ENCODE measurements at places on chromosomes 7 and 10.
A peak's percentile ranks its signal among the peaks of the same experiment; 100 is the strongest.

- DNase-seq: peak; percentile 46
Observed at GRCh38 chr7:25381818-25382589, 153.7 kb upstream of the NPVF start.

GRCh38 chr7:43104874-43105520 is 7.5 kb upstream of the HECW1 start:
- DNase-seq: no peak

GRCh38 chr7:29596593-29597178 is 33.1 kb downstream of the PRR15 start:
- DNase-seq: no peak

DNA sequence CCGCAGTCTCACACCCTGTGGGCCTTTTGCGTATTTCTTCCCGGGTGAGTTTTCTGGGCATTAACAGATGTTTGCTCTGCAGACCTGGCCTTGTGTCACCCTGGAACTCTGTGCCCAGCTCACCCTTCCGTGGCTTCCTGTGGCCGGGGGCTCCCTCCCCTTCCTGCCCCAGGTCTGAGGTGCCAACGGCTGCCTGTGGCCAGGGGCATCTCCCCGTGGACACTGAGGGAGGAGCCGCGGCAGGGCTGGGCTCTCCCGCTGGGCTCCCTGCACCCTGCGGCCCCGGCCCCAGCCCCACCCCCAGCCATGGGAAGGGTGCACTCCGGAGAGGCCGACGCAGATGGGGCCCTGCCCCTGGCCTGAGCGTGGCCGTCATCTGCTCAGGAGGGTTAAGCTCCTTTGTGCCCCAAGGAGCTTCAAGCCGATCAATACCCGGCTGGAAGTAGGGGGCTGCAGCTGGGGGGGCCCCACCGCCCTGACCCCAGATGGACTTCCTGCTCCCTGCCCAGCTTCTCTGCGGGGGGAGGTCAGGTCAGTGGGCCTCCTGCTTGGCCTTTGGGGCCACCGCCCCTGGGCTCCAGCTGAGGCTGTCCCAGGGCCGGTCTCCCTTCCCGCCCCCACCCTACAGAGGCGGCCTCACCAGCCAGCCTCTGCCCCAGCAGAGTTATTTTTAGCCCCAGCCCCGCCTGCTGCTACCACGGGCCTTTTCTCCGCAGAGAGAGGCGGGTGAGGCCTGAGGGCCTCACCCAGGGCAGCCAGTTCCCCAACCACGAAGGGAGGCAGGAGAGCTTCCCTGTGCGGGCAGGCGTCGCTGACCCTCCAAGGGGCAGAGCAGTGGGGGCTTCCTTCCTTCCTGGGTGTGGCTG is 24.2 kb downstream of the PWWP2B start:
- peak; percentile 75 for DNase-seq

DNA sequence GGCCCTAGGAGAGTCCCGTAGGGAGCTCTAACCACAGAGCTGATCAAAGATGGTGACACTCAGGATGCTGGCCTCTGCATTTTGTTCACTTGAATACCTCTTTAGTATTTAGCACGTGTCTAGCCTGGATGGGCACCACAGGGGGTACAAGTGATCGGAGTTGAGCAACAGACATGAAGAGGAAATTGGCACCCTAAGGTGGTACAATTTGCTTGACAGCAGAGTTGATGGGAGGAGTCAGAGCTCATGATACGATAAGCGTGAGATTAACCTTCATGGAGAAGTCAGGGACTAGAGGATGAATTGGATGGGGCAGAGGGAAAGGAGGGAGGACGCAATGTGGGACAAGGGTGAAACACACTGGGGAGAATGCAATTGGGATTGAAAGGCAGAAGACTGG is 9.9 kb upstream of the ZNF212 start:
- DNase-seq: peak; percentile 17

DNA sequence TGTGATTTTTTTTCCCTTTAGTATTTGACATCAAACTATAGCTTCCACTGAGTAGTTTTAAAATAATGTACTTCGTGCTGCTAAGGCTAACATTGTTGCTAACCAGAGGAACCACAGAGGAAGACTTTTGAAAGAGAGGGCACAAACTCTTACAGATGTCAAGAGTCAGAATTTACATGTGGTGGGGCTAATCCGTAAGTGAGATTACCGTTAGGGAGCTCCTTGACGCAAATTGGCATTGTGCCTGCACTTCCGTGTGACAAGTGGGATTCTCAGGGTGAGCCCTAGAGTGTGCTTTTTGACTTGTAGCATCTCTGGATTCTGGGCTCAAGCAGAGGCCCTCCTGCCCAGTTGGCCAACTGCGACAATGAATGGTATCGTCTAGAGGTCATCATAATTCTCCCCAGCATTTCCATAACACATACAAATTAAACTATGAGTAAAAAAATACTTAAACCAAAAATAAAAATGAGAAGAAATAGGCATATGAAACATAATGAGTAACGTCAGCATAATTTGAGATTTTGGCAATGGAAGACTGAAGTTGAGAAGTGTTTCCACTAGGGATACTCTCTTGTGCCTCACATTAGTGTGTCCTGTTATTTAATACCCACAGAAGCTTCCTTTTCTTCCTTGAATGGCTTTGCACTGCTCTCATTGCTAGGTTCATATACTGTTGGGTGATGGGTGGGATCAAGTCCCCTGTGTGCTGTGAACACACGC is 164.0 kb downstream of the SDK1 start:
- no peak for DNase-seq

DNA sequence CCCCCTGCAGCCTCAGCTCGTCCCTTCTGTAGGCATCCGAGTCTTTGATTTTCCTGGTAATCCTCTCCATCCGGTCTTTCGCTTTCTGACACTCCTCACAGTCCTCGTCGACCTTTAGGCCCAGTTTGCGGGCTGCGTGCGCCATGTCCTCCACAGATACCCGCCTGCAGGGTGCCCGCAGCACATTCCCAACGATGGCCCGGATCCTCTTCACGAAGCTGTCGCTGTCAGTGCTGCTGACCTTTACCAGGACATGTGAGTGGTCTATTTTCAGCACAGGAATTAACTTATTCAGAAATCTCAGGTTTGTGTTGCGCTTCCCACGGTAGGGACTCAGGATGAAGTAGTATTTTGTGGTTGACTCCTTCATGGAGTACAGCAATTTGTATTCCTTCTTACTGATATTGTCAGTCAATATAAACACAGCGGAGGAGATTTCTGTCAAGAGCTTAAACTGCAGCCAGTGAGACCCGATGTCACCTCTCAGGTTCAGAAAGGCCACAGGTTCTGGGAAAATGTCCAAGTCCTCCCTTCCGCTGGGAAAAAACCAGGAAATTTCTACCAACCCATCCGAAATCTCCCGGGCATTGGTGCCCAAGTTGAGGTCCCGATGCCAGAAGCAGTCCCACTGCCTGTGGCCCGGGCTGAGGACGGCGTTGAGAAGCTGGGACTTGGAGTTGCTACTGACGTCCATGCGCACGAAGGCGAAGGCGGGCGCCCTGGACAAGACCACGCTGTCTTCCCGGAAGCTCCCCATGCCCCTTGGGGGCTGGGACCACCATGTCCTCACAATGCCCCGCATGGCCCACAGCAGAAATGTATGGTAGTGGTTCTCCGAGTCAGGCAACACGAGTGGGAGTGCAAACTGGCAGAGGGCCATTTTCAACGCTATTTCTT is 8.9 kb upstream of the MRPS24 start:
- DNase-seq: no peak

GRCh38 chr7:84674236-84674913 is 479.8 kb upstream of the SEMA3A start:
- no peak for DNase-seq

DNA sequence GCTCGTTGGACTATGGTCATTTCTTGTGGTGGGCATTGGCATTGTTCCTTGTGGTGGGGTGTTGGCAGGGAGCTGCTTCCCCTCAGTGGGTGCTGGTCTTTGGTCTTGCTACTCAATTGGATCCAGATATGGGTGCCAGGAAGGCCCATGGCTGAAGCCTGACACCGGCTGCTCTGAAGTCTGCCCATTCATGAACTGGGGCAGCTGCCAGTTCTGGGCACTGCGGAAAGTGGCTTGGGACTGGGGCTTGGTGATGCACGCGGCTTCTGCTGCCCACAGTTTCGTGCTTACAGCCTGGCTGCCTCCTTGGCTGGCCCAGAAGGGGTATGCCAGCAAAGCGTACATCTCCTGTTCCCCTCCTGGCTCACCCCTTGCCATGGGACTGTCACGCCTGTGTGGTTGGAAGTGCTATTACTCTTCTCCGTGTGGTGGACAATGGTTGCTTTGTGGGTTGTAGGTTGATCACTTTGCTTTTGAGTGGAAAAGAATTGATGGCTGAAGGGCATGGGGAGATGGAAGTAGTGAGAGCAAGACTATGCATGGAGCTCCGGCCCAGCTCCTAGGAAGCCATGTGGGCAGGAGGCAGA is 54.7 kb downstream of the ADAMTS14 start:
- DNase-seq: no peak

- DNase-seq: peak; percentile 73
Observed at GRCh38 chr7:5265320-5266190, 17.2 kb upstream of the SLC29A4 start.

GRCh38 chr10:11036424-11037011 is 18.8 kb downstream of the CELF2 start:
- DNase-seq: no peak

DNA sequence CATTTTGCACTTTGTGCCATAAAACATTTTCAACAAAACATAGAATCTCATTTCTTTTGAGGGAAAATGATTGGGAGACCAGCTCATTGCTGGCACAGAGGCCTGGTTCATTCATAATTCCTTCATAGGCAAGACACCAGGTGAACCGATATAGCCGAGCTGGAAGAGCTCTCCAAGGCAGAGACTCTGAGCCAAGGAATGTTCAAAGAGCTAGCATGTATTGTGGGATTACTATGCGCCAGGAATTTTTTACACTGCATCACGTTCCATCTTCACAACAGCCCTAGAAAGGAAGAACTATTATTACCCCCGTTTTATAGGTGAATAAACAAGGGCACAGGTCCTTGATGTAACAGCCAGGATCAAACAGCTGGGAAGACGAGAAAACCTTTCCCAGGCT is 2.1 kb upstream of the IL6 start:
- no peak for DNase-seq

- no peak for DNase-seq
Observed at GRCh38 chr10:51879238-51879637, 179.8 kb upstream of the CSTF2T start.

DNA sequence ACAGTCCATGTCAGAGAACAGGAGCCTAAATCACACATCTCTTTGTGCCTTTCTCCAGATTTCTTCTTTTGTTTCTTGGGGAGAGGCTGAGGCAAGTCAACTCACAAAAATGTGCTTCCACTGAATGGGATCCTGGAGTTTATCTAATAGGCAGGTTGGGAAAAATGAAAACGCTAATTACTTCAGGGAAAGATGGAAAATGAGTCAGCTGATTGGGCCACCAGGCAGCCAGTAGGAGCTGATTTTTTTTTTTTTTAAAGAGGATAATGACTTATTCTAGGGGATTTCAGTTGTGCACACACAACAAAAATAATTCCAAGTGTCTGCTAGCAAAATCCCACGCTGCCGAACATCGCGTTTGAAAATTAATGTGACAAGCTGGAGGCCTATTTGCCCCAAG is 412.8 kb upstream of the ZMIZ1 start:
- DNase-seq: no peak

- DNase-seq: no peak
Observed at GRCh38 chr10:93755443-93756116, 2.2 kb upstream of the LGI1 start.

DNA sequence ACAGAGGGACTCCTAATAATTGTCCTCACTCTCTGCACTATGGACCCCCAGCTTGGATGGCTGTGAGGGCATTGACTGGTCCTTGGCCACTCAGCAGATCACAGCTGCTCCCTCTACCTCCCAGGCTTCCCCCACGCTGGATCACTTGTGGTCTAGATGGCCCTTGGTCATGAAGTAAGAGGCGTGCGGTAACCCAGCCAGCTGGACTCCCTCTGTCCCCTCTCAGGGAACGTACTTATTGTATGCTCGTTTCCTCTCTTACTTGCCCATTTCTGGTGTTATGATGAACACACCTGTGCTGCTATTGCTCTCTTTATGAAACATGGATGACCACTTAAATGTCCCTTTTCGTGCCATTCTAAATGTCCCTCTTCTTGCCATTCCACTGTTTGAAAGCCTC is 19.3 kb downstream of the ADAMTS14 start:
- DNase-seq: no peak

GRCh38 chr10:124161601-124162000 is 68.2 kb upstream of the CHST15 start:
- DNase-seq: no peak

- no peak for DNase-seq
Observed at GRCh38 chr10:125521721-125522680, 161.0 kb downstream of the TEX36 start.

- no peak for DNase-seq
Observed at GRCh38 chr10:123561141-123561440, 105.1 kb upstream of the GPR26 start.

GRCh38 chr10:109895095-109895818 is 28.1 kb downstream of the XPNPEP1 start:
- no peak for DNase-seq

DNA sequence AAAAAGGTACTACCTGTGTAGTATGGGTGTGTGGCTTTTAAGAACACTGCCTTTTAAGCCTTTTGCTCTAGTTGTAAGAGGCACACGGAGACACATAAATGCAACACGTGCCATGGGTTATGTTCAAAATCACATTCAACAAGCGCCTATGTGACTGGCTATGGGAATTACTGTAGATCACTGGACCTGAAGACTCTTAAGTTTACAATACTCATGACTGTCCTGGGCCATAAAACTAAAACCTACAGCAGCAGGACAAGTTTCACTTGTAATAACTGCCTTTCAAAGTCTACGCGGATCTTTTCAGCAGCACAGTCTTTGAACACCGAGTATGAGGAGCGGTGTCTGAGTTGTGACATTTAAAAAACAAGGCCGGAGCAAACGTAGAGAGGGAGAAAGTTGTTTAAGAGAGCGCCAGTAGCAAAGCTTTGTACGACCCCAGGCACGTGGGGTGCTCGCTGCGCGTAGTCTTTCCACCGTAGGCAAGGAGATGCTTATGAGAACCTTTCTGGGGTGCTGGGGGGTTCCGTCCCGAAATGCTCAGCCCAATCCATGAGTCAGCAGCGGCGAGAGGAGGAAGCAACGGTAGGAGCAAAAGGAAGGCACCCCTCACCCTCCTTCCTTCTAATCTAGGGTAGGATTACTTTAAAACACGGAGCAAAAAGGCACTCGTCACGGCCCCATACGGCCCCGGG is 662 bp downstream of the DNAJC2 start:
- no peak for DNase-seq

GRCh38 chr10:89563861-89564478 is 28.6 kb upstream of the SLC16A12 start:
- peak; percentile 33 for DNase-seq

- no peak for DNase-seq
Observed at GRCh38 chr10:78909221-78909620, 159.5 kb upstream of the ZMIZ1 start.

GRCh38 chr7:38282081-38282480 is 8.6 kb upstream of the TARP start:
- no peak for DNase-seq

GRCh38 chr7:135745703-135746312 is 2.8 kb downstream of the FAM180A start:
- DNase-seq: no peak

- no peak for DNase-seq
Observed at GRCh38 chr10:11095374-11095801, 77.7 kb downstream of the CELF2 start.

GRCh38 chr7:102111061-102112041 is 175.3 kb upstream of the SH2B2 start:
- DNase-seq: peak; percentile 89

- DNase-seq: peak; percentile 77
Observed at GRCh38 chr10:71085689-71086438, 126.5 kb upstream of the UNC5B start.

GRCh38 chr10:127036987-127037386 is 131.8 kb downstream of the DOCK1 start:
- no peak for DNase-seq

- no peak for DNase-seq
Observed at GRCh38 chr10:24468281-24468751, 255.4 kb downstream of the ARHGAP21 start.

All from retina (tissue), 1 donor.